ENCODE measurements at places on chromosomes 5 and 9. TPM values are rescaled to one million over a fixed set of nuclear protein-coding genes. Genes with fewer than 3 reads are reported as not detected.
A peak's percentile ranks its signal among the peaks of the same experiment; 100 is the strongest.

Gene IL9
- not detected for total RNA-seq

Gene PPP3R2
- not detected for total RNA-seq

- no peak for DNase-seq
Observed at GRCh38 chr9:68717552-68718443, 12.8 kb downstream of the PIP5K1B start.

DNA sequence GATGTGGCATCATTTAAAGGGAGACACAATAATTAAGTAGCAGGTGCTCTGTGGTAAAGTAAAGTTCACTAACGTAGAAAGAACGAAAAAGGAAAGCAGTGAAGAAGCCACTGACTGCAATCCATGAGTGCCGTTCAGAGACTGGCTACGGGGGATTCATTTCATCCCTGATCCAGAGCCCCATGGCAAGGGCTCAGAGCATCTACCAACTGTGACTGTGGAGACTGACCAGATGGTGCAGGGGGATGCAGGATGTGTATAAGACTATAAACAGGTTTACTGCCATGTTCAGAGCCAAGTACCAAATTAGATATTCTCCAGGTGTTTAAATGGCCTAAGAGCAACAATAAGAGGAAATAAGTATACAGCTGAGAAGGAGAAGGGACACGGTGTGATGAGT lies 47.7 kb downstream of the MARCHF11 start:
- DNase-seq: no peak

- no peak for DNase-seq
Observed at GRCh38 chr9:105466898-105467455, 19.1 kb downstream of the FSD1L start.

DNA sequence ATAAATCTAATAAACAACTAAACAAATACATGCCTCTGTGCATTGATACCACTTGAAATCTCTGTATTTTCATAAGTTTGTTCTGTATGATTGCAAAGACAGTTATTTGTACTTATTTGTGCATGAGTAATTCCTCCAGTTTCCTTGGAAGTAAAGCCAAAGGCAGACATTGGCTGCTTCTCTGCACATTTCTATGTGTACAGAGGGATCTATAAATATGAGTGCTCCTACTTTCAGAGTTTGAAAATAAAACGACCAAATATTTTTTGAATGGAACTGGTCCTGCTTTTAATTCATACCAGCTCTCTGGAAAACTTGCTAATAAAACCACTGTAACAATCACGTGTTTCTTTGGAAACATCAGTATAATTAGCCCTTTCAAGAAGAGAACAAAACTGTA lies 306.5 kb downstream of the MAN2A1 start:
- no peak for DNase-seq

- no peak for DNase-seq
Observed at GRCh38 chr9:125630436-125630835, 76.6 kb downstream of the MAPKAP1 start.

DNA sequence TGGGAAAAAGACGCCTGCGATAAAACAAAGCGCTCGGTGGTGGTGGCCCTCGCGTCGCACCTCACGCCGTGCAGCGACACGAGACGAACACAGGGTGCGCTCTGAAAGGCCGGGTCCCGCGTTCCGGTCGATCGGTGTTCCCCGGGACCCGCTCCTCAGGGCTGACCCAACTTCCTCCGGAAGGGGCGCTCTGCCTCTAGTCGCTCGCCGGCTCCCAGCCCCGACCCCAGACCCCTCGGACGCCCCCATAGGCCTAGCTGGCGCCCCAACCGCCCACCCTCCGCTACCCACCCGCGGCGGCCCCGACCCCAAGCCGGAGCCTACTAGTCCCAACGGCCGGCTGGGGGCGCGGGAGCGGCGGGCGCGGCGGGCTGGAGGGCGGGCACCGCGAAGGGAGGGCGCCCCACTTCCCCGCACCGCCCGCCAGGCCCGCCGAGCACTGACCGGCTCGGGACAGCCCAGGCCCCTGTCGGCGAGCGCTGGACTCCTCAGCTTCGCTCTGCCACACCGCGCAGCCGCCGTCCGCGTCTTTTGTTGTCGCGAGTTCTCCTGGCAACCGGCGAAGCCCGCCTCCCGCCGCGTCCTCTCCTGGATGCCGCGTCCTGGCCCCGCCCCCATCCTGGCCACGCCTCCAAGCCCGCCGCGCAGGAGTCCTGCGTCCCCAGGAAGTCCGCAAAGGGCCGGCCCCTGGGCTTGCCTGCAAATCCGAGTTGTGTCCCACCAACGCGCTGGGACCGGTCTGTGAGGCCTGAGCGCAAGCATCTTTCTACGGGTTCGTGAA lies at the start of gene KIF27:
Gene KIF27 (minus strand): TSS at position 506 of the 781 bp plus-strand sequence. CDS start 5,841 bp downstream, outside the sequence.
- peak; percentile 96 for DNase-seq
